Muscle of back (tissue), 13 donors: ENCODE measurements at places on chromosomes 12 and 14. TPM values are rescaled to one million over a fixed set of nuclear protein-coding genes. Genes with fewer than 3 reads are reported as not detected.

GRCh38 chr14:97277711-97278110 lies 480.5 kb downstream of the VRK1 start:
- DNase-seq: no peak

GRCh38 chr12:99875081-99875480 lies 109.7 kb downstream of the ANKS1B start:
- DNase-seq: no peak

DNA sequence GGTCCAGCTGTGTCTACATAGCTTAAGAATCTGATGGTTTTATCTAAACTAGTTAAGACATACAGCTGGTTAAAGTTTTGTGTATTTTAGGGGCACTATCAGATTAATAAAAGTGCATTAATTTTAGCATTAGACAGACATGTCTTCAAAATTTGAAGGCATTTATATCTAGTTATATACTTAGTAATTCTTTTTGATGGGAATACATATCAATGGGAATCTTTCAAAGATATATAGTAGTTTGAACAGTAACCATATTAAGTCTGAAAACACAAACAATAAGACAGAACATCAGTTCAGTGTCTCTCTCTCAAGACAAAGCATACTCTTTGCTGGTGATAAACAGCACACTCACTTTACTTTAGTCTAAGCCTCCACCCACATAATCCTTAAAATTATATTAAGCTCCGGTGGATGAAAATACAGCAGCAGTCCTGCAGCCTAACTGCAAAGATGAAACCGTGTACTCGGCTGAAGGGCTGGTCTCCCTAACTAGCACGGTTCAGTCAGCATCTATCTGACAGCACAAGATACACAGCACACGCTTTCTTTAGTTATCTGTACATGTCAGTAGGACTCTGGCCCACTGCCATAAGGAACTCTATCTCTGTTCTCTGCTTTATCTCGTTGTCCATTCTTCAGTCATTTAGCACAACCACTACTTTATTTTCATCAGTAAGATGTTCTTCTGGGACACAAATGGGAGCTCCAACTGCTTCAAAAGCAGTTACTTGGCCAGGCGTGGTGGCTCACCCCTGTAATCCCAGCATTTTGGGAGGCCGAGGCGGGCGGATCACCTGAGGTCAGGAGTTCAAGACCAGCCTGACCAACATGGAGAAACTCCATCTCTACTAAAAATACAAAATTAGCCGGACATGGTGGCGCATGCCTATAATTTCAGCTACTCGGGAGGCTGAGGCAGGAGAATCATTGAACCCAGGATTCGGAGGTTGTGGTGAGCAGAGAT lies 80.5 kb downstream of the MED13L start:
- no peak for DNase-seq

DNA sequence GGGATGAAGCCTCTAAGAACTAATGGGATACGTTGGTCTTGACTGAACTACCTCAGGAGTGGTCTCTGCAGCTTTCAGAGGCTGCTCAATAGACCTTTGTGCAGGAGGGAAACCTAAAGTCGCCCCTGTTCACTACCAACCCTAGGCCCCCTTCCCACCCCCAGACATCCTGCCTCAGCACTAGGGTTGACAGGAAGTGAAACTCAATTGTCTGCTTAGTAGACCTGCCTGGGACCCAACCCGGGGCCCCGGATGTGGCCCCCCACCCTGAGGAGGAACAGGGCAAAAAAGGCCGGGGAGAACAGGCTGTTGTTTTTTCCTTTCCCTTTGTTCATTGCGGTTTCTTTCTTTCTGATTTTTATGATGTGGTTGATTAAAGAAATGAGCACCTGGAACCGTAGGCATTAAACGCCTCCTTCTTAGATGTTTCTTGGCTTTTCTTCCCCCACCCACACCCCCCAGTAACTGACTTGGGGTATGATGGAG lies 1.6 kb upstream of the DGKA start:
- DNase-seq: no peak

GRCh38 chr14:71308671-71309070 lies 401.4 kb downstream of the PCNX1 start:
- DNase-seq: no peak

GRCh38 chr12:132646850-132647249 lies 28.3 kb downstream of the P2RX2 start:
- no peak for DNase-seq

- no peak for DNase-seq
Observed at GRCh38 chr12:69613351-69613750, 2.6 kb upstream of the LRRC10 start.

GRCh38 chr12:122366685-122367475 lies 55.6 kb downstream of the CLIP1 start:
- DNase-seq: peak; percentile 88

Gene MIP
- not detected for polyA plus RNA-seq

Gene TTC8
- polyA plus RNA-seq: 13.7 TPM

Gene IL22
- not detected for polyA plus RNA-seq

Gene NGB
- polyA plus RNA-seq: not detected

Gene GALNT6
- 0.94 TPM for polyA plus RNA-seq
